Pancreas (tissue), 10 donors: ENCODE measurements at places on chromosomes 3 and 15. TPM values are rescaled to one million over a fixed set of nuclear protein-coding genes. Genes with fewer than 3 reads are reported as not detected.

AMT gene
- total RNA-seq = 9.2 TPM

CEMIP gene
- 0.28 TPM for total RNA-seq

GRCh38 chr3:141845407-141846049 lies 30.9 kb upstream of the ATP1B3 start:
- H3K27me3 ChIP-seq = no peaks in the 10 kb centered on the region
- H3K36me3 ChIP-seq = no peaks in the 10 kb centered on the region
- H3K4me3 ChIP-seq = no peak overlapping the region
- H3K27ac ChIP-seq = no peak overlapping the region
- no peak for DNase-seq

DNA sequence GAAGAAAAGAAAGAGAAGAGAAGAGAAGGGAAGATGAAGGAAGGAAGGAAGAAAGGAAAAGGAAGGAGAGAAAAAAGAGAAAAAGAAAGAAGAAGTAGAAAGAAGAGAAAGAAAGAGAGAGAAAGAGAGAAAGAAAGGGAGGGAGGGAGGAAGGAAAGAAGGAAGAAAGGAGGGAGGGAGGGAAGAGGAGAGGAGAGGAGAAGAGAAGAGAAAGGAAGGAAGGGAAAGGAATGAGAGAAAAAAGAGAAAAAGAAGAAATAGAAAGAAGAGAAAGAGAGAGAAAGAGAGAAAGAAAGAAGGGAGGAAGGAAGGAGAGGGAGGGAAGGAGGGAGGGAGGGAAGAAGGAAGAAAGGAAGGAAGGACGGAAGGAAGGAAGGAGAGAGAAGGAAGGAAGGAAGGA lies 217.9 kb upstream of the POU1F1 start:
- no peaks in the 10 kb centered on the region for H3K36me3 ChIP-seq
- no peaks in the 10 kb centered on the region for H3K4me1 ChIP-seq
- no peak overlapping the region for H3K27ac ChIP-seq
- H3K4me3 ChIP-seq = no peak overlapping the region
- no peak for DNase-seq
- H3K27me3 ChIP-seq = no peaks in the 10 kb centered on the region

GRCh38 chr15:62452026-62452425 lies 286.9 kb upstream of the C2CD4B start:
- H3K4me3 ChIP-seq = no peak overlapping the region
- H3K27me3 ChIP-seq = no peaks in the 10 kb centered on the region
- H3K36me3 ChIP-seq = no peaks in the 10 kb centered on the region
- H3K4me1 ChIP-seq = no peaks in the 10 kb centered on the region
- no peak overlapping the region for H3K27ac ChIP-seq
